ENCODE measurements at places on chromosomes 16 and 17.

GRCh38 chr16:86346034-86346433, 164.3 kb upstream of the FOXF1 start:
- no peak for DNase-seq

GRCh38 chr16:58492735-58493134, 7.2 kb upstream of the NDRG4 start:
- no peak for DNase-seq

DNA sequence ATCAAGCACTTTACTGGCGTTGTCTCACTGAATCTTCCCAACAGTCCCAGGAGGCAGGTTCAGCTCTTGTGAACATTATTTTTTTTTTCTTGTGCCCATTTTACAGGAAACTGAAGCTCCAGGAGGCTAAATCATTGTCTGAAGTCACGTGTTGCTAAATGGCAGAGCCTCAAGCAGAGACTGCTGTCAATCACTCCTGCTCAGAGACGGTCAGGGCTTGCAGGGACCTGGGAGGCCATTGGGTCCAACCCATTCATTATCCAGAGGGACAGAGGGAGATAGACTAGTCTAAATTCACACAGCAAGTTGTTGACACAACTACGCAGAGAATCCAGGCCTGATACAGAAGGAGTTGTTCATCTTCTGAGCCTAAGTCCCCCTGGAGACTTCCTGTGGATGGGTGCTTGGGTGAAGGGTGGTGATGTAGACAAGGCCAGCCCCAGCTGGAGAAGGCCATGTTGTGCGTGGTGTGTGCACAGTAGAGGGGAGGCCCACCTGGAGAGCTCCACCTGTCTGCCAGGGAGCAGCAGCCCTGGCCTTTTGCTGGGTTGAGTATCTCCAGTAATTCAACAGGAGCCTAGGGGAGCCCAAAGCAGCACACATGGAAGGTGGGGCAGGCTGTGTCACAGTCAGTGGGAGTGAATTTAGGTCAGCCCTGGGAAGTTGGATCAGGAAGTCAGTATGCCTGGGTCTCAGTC, 24.3 kb upstream of the C1QL1 start:
- no peak for DNase-seq

- no peak for DNase-seq
Measured at GRCh38 chr16:57590654-57591085, 37.8 kb upstream of the ADGRG1 start.

DNA sequence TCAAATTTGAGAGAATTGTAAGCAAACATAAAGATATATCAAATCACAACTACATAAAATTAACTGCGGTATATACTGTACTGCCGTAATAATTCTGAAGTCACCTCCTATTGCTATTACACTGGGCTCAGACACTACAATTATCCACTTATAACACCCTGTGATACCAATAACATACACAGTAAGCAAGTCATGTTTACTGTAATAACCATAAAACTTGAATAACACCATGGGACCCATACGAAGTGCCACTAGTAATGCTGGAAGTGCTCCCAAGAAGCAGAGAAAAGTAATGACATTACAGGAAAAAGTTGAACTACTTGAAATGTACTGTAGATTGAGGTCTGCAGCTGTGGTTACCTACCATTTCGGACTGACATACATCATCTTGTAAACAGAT, 24.0 kb downstream of the CMC2 start:
- DNase-seq: no peak

- DNase-seq: no peak
Measured at GRCh38 chr17:63295839-63296590, 150.1 kb downstream of the CYB561 start.

DNA sequence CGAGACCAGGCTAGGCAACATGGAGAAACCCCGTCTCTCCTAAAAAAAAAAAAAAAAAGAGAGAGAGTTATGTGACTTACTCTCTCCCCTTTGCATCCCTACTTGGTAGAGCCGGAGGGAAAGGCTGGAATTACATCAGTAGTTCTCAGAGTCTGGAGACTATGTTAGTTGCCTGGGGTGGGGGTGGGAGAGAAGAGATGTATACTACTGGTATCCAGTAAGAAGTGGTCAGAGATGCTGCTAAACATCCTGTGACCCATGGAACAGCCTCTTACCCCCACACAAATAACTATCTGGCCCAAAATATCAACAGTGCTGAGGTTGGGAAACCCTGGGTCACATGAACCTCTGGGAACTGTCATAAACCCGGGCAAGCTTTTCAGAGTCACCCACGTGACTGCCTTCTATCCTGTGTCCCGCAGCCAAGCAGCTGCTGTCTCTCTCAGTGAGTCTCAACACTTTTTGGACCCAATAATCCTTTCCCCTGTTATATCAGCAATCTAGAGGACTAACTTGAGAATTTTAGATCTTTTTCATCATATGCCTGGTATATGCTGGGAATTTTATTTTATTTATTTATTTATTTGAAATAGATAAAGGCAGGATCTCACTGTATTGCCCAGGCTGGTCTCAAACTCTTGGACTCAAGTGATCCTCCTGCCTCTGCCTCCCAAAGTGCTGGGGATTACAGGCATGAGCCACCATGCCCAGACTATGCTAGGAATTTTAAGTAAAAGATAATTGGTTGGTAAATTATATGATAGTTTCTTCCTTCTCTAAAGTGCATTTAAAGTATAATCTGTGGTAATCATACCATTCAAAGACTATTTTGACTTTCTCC, 8.7 kb downstream of the EIF1 start:
- no peak for DNase-seq

- DNase-seq: no peak
Measured at GRCh38 chr17:74903034-74903433, 9.6 kb upstream of the FADS6 start.

GRCh38 chr17:47095268-47095667, 93.8 kb downstream of the CDC27 start:
- no peak for DNase-seq

- DNase-seq: no peak
Measured at GRCh38 chr17:35809855-35810461, 674 bp downstream of the TAF15 start.

DNA sequence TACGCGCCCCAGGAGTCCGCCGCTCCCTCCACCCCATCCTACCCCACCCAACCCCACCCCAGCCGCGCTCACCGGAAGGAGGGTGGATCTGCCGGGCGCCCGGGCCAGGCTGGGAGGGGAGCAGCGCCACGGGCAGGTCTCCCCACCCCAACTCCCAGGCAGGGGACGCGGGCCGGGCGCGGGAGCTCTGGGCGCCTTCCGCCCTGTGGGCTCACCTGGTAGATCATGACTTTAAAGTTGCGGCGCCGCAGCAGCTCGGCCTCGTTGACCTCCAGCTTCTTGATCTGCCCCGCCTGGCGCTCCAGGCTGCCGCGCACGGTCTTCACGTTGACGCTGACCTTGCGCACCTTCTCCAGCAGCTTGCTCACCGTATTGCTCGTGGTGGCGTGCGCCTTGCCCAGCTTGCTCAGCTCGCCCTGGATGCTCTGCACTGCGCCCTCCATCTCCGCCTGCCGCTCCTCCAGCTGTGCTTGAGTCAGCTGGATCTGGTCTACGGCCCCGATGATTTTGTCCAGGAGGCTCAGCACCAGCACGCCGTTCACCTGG, 571 bp downstream of the CAVIN1 start:
- no peak for DNase-seq

- DNase-seq: no peak
Measured at GRCh38 chr16:17276010-17276530, 194.7 kb downstream of the XYLT1 start.

GRCh38 chr17:46195939-46196716, 2.9 kb upstream of the KANSL1 start:
- DNase-seq: no peak

DNA sequence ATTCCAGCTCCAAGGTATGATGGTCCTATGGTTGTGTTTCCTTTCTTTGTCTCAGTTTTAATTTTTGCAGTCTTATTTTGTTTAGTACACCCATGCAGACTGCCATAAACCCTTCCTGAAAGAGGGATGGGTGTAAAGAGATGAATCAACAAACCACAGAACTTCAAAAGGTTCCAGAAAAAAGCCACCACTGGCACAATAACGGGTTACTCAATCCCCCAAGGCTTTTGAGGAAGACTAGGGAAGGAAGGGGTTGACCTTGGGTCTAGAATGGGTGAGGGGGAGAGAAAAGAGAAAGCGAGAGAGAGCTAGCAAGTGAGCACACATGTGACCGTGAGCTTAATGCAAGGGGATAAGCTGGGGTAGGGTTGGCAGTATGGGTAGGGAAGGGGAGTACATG, 168.1 kb downstream of the XYLT1 start:
- no peak for DNase-seq

GRCh38 chr17:27854163-27854562, 39.0 kb downstream of the LYRM9 start:
- DNase-seq: no peak

DNA sequence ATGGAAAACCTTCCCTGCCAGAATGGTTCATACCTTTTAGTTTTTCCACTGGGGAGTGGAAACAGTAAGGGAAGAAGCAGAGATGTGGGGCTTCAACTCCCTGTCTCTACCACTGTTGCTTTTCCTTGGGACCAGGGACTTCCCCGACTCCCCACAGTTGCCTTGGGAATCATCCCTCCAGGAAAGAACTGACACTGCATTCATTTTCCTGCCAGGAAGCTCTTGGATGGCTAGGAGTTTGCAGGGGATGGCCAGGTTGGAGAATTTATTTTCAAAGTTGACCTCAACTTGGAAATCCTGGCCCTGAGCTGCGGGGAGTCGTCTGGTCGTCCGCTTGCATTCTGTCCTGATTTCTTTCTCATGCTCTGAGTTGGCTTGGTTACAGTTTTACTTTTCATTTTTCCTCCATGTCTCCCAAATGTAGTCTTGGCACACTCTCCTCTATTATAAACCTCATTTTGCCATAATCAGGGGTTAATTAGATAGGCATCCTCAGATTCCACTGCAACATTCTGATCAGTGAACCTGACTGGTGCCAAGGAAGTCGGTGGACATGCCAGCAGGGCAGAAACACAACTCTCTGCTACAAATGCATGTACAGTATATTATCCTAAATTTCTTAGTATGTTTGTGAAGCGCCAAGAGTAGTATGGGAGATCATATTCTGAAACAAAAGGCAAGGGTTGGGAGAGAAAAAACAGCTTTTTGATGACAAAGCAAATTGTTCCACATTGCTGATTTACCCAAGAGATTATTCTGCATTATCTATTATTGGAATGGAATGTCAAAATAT, 220.5 kb upstream of the XYLT1 start:
- no peak for DNase-seq
